Activated CD4-positive, CD25-positive, alpha-beta regulatory T cell treated with anti-CD3 and anti-CD28 coated beads, Interleukin-2, amount 50 U/mL, for 72 hours (primary cell): ENCODE measurements at places on chromosomes 16 and 17.
A peak's percentile ranks its signal among the peaks of the same experiment; 100 is the strongest.

DNA sequence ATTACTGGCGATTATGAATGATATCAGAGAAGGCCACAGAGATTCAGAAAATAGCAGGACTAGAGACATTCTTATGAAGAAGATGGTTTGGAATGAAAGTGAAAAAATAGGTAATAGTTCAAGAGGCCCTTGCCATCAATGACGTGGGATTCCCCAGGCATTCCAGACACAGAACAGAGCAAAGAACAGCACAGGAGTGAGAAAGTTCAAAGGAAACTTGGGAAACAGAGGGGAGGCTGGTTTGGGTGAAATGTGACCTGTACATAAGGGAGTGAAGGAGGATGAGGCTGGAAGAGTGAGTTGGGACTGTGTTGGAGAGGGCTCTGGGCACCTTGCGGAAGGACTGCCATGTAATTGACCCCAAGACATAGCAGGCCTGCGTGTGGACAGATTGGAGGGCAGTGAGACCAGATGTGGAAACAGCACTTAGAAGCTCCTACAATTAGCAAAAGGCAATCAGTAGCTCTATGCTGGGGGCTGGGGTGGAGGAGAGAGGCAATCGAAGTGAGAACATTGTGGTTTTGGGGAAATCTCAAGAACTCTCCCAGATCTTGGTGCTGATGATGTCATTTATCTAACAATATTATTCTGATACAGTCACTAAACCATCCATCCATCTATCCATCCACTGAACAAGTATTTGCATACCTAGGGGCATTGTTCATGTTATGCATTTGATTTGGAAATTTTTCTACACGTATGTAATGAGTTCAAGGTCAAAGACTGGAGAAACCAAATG is 365.3 kb upstream of the ZFHX3 start:
- no peak for DNase-seq

DNA sequence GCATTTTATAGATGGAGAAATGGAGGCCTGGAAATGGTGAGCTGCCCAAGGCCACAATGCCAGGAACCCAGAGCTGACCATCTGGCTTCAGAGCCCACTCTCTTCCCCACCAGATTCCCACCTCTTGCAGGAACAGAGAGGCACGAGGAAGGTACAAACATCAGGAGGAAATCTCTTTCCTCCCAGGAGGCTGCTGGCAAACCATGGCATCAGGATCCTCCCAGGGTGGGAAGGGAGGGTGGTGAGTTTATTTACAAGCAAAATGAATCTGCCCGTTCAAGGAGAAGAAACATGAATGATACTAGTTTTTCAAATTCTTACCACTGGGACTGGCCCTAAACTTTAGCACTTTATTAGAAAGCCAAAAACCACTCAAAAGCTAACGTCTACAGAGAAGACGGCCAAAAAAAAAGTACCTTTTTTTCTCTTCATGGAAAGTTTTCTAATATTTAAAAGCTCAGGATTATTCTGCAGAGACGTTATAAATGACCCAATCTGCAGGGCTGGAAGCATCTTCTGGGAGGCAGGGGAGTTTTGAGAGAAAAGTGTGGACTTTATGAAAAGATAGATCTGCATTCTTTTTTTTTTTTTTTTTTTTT is 79.1 kb downstream of the NXN start:
- DNase-seq: no peak

DNA sequence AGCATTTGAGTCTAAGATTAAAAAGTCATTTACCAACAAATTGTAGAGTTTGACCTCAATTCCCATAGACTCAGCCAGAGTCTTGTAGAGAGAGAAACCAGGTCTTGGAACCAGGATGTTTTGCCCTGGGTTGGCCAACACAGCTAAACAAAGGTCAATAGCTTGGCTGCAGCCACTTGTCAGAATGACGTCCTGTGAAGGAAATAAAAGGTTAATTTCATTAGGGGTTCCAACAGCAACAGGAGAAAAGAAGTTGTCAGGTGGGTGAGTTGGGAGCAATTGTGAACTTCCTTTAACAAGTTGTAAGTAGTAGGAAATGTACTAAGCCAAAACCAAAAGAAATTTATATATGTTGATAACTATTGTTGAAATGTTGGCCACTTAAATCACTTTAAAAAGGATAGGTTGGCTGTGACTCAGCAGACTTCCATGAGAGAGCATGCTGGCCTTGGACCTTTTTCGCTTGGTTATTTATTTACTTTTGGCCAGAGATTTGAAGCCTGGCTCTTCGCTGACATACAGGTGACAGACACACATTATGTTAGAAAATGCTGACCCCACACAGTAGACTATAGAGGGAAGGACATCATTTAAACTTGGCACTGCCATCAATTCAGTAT is 4.3 kb downstream of the TAT start:
- no peak for DNase-seq

- no peak for DNase-seq
These were observed 85.5 kb upstream of the ZNF469 start for GRCh38 chr16:88297178-88297720.

- no peak for DNase-seq
These were observed 674 bp downstream of the TOM1L1 start for GRCh38 chr17:54901230-54901822.

GRCh38 chr16:55349867-55350266 is 25.9 kb downstream of the IRX6 start:
- no peak for DNase-seq

GRCh38 chr16:76459111-76459510 is 181.9 kb downstream of the CNTNAP4 start:
- no peak for DNase-seq

DNA sequence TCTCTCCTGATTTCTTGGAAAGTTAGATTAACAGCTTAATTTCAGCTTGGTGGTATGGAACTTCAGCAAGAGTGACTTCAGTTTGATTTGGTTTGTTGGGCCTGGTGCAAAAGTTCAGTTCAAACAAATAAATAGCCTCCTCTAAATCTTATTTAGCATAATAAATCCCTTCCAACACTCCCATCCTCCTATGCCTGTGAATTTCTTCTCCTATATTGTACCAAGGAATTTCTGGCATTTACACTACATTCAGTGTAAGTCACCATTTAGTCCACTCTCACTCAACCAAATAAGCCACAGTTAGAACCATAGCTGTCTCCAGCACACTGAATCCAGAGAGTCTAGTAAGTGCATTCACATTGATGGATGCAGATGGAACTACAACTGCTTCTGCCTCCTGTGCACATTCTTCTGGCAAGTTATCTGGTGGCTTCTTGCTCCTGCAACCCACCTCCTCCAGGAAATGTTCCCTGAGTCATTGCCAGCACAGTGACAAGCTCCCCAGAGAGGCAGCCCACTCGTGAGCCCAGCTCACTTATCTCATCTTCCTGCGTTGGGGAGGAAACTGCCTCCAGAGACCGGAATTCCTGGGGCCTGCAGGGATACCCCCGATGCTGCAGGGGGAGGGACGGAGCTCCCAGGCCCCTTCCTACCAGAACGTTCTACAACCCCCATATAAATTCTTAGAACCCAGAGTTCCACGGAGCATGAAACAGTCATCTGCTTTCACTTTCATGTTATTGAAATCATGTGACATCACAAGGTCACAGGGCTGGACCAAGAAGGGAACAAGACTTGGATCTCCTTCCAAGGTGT is 318.3 kb downstream of the PHKB start:
- peak; percentile 36 for DNase-seq

- DNase-seq: peak; percentile 79
These were observed 742 bp downstream of the PFN1 start for GRCh38 chr17:4947411-4948165.

- DNase-seq: no peak
These were observed 2.1 kb downstream of the NMT1 start for GRCh38 chr17:45063198-45063597.

DNA sequence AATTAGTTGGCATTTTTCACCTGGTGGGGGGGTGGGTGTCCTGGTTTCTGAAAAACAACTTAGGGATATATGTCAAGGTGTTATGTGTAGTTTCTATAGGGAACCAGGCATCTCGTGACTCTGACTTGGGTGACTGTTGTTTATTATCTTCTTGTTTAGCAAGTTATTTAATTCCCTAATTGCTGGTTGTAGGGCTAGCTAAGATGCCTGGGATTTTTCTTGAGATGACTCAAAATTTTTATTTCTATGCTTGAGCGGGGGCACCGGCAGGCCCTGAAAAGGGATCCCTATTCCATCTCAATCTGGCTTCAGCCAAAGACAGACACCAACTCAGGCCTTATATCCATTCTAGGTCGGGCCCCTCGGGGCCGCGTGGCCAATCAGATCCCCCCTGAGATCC is 3.2 kb downstream of the DPH1 start:
- no peak for DNase-seq

- DNase-seq: no peak
These were observed 11.1 kb downstream of the CD300LG start for GRCh38 chr17:43857957-43858600.

GRCh38 chr17:78430892-78431691 is 52.6 kb downstream of the PGS1 start:
- no peak for DNase-seq

- DNase-seq: no peak
These were observed 16.3 kb upstream of the BCAR1 start for GRCh38 chr16:75267631-75268264.

GRCh38 chr17:62140836-62141235 is 75.8 kb upstream of the MED13 start:
- no peak for DNase-seq

DNA sequence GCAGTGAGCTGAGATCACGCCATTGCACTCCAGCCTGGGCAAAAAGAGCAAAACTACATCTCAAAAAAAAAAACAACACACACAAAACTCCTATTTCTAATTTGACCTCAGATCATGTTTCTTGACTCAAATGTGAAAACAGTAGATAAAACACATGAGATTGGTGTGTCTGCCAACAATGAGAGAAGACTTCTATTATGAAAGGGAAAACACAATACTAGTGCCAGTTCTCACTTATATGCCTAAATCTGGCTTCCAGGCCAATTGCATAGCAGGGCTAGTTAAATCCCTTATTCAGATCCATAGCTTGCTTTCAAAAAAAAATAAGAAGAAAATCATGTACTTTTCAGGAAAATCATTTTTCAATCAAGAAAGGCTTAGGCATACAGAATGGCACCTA is 39.4 kb downstream of the AP1G1 start:
- no peak for DNase-seq

DNA sequence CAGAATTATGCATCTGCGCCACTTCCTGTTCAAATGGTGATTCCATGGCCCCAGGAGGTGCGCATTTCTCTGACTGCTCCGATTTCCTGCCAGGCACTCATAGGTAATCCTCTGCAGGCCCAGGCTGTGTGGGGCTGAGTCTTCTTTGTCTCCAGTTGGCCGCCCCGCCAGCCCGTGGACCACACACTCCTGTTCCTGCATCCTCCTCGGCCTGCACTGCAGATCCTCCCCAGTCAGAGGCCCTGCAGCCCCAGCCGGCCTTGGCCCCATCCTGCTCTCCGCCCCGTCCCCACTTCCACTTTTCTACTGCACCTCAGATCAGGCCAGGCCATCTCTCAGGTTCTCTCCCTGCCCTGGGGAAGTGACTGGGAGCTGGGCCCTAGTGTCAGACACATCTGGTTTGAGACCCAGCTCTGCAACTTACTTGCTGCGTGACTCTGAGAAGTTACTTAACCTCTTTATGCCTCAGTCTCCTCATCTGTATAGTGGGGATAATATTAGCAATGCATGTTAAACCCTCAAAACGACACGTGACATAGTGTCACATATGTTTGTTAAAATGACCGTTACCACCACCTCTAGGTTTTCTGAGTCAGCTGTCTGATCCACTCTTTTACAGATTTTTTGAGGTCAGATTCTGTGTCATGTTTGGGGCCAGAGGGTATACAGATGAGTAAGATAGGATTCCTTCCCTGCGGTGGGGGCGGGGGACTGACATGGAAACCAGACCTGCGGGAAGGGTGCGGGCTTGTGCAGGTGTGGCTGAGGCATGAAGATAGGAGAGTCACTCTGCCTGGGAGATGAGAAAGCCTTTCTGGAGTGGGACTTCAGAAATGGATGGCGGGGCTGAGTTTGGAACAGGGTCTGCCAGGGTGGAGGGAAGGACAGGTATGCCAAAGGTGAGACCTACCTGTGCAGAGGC is 12.8 kb downstream of the RAB11FIP4 start:
- DNase-seq: no peak

GRCh38 chr16:23768581-23768980 is 13.8 kb downstream of the CHP2 start:
- DNase-seq: no peak

GRCh38 chr17:59769887-59770286 is 62.4 kb downstream of the VMP1 start:
- DNase-seq: no peak

DNA sequence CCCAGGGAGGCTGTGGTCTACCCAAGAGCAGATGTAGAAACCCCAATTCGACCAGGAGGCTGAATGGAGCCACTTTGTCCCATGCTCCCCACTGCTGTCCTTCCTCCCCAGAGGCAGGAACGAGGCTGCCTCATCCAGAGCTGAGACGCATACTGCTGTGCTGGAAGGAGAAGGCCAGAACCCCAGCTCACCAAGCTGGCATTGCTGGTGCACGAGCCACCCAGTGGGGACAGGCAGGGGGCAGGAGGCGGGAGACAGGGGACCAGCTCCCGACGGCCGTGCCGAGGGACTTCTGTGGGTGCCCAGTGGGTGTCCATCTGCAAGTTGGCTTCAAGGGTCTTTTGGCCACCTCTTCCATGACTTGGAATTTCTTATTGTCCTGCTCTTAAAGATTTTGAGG is 66.6 kb downstream of the NTN1 start:
- DNase-seq: no peak

DNA sequence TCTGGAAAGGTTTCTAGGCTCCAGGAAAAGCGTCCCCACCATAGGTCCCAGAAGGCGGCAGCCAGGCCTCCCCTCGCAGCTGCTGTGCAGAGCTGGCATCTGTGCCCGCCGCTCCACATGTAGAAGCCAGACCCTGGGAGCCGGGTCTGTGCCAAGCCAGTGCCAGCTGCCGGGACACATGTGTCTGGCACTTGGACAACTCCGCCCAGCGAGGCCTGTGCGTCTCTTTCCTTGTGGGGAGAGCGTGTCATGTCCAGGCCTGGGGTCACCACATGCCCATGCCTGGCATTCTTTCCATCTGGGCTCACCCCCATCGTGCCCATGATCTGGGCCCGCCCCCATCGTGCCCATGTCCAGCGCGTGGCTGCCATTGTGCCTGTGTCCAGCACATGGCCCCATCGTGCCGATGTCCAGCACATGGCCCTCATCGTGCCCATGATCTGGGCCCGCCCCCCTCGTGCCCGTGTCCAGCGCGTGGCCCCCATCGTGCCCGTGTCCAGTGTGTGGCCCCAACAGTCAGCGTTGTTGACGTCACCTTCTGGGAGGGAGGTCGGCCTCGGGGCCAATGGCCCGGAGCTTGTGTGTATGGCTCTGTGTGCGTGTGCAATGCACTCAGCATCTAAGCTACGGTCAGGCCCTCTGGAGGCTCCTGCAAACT is 13.3 kb upstream of the ACSF3 start:
- DNase-seq: no peak

- no peak for DNase-seq
These were observed 18.3 kb downstream of the CIITA start for GRCh38 chr16:10895053-10895946.

GRCh38 chr17:27621942-27622559 is 8.9 kb upstream of the LGALS9 start:
- no peak for DNase-seq

GRCh38 chr16:85057212-85057889 is 29.8 kb downstream of the KIAA0513 start:
- DNase-seq: no peak
